ENCODE measurements at places on chromosomes 7 and 10. TPM values are rescaled to one million over a fixed set of nuclear protein-coding genes. Genes with fewer than 3 reads are reported as not detected.

The IDI2 gene
- 0.33 TPM for total RNA-seq

The ZNF25 gene
- 17.8 TPM for total RNA-seq

The PROSER2 gene
- total RNA-seq, result 0.52 TPM

The RASSF4 gene
- 103 TPM for total RNA-seq

- no peaks in the 10 kb centered on the region for H3K27me3 ChIP-seq
- H3K36me3 ChIP-seq, result no peaks in the 10 kb centered on the region
- no peak overlapping the region for H3K27ac ChIP-seq
Measured at GRCh38 chr7:138979988-138980562, 1.1 kb downstream of the KIAA1549 start.

- H3K27ac ChIP-seq, result peak overlapping the region; percentile 52
- H3K27me3 ChIP-seq, result peaks cover 83% of the 10 kb centered on the region
- DNase-seq, result no peak
- H3K4me3 ChIP-seq, result no peak overlapping the region
Measured at GRCh38 chr10:133022776-133023100, 65.0 kb upstream of the ADGRA1 start.

- peaks cover 83% of the 10 kb centered on the region for H3K27me3 ChIP-seq
- H3K36me3 ChIP-seq, result no peaks in the 10 kb centered on the region
- no peak for DNase-seq
- peak overlapping the region; percentile 67 for H3K27ac ChIP-seq
Measured at GRCh38 chr10:128539510-128540127, 413.4 kb upstream of the MKI67 start.

GRCh38 chr10:79413196-79413595 lies 32.2 kb downstream of the ZCCHC24 start:
- H3K4me3 ChIP-seq, result no peak overlapping the region
- H3K27ac ChIP-seq, result no peak overlapping the region
- H3K36me3 ChIP-seq, result peaks cover 18% of the 10 kb centered on the region
- H3K27me3 ChIP-seq, result no peaks in the 10 kb centered on the region
- DNase-seq, result peak; percentile 39
- H3K4me1 ChIP-seq, result no peaks in the 10 kb centered on the region

DNA sequence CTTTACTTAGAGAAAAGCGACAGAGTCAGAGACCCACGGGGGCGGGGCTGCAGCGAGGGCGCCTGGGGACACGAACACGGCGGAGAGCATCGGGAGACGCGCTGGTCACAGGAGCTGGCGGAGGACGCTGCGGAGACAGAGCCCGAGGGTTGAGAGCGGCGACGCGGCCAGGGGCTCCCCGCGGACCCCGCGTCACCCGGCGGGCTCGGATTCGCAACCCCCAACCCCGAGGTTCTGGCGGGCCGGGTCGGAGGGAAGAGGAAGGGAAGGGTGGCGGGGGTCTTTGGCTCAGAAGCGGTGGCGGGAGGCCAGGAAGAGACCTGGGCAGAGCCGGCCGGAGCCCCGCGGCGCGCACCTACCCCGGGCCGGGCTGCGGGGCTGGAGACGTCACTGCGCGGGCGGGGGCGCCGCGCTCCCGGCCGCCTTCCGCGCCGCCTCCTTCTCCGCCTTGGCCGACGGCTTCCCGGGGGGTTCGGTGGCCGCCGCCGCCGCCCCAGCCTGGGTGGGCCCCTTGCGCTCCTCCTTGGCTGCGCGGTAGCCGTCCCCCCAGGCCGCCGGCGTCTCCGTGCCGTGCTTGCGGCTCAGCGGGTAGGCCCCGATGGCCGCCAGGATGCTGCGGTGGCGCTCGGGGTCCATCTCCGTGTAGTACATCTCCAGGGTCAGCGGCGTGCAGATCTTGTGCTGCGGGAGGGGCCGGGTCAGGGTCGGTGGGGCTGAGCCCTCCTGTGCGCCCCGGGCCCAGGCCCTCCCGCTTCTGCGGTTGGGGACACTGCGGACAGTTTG lies 11.1 kb downstream of the CALY start:
- H3K27ac ChIP-seq, result no peak overlapping the region
- H3K4me1 ChIP-seq, result peaks cover 24% of the 10 kb centered on the region
- no peaks in the 10 kb centered on the region for H3K36me3 ChIP-seq

DNA sequence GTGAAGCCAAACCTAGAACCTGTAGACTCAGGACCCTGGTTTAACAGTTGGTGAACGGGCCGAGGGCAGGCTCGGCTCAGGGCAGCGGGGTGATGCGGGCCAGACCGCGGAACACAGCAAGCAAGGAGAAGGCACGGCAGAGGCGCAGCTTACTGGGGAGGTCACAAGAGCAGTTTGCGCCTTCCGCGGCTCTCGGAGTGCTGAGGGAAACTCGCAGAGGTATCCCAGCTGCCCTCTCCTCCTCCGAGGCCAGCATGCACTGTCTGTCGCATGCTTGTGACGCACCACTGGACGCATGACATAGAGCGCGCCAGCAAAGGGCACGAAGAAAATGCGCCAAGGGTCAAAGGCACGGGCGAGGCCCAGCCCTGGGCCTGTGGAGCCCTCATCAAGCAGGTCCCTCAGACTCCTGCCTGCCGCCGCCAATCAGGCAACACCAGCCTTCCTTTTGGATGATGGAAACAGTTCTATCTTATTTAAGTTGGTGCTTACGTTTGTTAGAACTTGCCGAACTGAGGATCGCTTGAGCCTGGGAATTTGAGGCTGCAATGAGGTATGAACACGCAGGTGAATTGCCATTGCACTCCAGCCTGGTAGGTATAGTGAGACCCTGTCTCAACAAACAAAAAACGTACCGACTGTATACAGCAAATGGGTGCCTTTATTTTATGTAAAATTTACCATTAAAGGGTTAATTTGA lies 574.3 kb upstream of the GHITM start:
- no peak overlapping the region for H3K27ac ChIP-seq
- H3K4me1 ChIP-seq, result no peaks in the 10 kb centered on the region
- H3K27me3 ChIP-seq, result no peaks in the 10 kb centered on the region
- no peaks in the 10 kb centered on the region for H3K36me3 ChIP-seq
- H3K4me3 ChIP-seq, result no peak overlapping the region

GRCh38 chr10:100707261-100707848 lies 38.0 kb upstream of the PAX2 start:
- H3K36me3 ChIP-seq, result no peaks in the 10 kb centered on the region
- DNase-seq, result no peak
- H3K27me3 ChIP-seq, result peaks cover 84% of the 10 kb centered on the region
- no peak overlapping the region for H3K4me3 ChIP-seq

- peaks cover 13% of the 10 kb centered on the region for H3K4me1 ChIP-seq
- H3K36me3 ChIP-seq, result no peaks in the 10 kb centered on the region
- H3K27me3 ChIP-seq, result no peaks in the 10 kb centered on the region
- H3K27ac ChIP-seq, result no peak overlapping the region
Measured at GRCh38 chr10:63758080-63758479, 236.9 kb downstream of the REEP3 start.

GRCh38 chr7:114755856-114756255 lies 166.0 kb upstream of the MDFIC start:
- no peak overlapping the region for H3K27ac ChIP-seq
- no peak overlapping the region for H3K4me3 ChIP-seq
- no peaks in the 10 kb centered on the region for H3K27me3 ChIP-seq
- H3K36me3 ChIP-seq, result no peaks in the 10 kb centered on the region
- DNase-seq, result no peak
